HEK293T (cell line): ENCODE measurements at places on chromosomes 1 and 21.

DNA sequence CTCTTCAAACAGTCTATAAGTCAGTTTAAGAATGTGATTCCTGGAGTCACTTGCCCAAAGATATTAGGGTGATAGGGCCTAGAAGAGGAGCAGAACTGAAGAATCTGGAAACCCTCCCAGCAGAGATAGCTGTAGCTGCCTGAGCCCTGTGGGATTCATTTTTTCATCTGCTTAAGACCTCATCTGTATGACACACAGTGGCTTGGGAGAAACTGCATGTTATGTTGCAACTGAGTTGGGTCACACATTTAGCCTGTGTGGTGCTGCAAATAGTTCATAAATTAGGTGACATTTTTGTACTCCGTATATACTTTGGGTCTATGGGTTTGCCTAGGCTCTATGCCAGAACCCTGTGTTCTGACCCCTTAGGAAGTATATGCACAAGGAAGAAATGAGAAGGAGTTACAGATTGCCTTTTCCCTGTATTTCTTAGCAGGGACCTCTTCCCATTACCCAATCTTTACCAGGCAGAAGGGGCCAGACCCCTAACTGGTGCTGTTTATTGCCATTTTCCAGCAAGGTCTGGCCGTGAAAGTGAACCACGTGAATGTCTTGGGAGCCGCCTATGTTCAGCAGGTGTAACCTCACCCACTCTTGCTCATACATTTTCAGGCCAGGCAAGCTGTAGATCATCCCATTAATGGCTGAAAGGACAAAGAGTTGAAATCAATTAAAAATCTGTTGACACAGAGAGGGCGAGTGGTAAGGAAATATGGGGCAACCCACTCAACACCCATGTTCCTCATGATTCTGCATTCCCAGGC lies 41.9 kb upstream of the SLC19A2 start:
- no peak for DNase-seq

- DNase-seq: no peak
Measured at GRCh38 chr1:230243583-230244353, 176.7 kb downstream of the GALNT2 start.

DNA sequence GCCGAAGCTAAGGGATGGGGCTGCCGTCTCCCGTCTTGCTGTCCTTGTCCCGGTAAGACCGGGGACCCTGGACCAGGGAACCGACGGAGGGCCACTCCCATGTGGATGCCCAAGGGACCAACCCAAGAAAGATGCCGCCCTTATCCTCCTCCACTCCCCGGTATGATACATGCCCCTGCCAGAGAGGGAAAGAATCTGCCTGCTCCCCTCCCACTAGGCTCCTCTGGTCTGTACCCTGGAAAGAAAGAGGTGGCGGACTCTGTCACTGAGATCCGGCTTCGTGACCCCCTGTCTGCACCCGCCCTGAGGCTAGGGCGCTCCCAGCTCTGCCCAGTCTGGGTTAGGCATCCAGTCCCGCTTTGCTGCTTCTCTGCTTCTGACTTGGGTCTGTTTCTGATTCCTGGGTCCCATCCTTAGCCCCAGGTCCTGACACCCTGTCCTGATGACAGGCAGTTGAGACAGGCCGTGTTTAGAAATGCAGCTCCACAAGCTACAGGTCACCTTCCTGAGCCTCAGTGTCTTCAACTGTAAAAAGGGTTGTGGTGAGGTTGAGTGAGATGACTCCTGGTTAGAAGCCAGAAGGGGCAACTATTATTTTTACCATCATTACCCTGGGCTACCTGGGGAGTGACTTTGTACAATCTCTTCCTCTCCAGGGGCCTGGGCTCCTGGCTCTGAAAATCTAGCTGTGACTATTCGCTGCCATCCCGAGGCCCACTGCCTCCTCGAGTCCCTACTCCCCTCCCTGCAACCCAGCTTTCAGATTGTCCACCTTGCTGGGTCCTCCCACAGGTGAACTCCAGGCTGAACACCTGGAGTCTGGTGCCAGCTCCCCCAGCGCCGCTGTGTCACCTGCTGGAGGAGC lies 3.7 kb downstream of the MATN1 start:
- DNase-seq: no peak

- no peak for DNase-seq
Measured at GRCh38 chr1:12166834-12167492, at the start of gene TNFRSF1B. Gene TNFRSF1B (plus strand): TSS chr1:12166991. CDS start chr1:12167092, 101 bp downstream.

GRCh38 chr1:103111926-103112325 lies 3.6 kb upstream of the COL11A1 start:
- DNase-seq: no peak

DNA sequence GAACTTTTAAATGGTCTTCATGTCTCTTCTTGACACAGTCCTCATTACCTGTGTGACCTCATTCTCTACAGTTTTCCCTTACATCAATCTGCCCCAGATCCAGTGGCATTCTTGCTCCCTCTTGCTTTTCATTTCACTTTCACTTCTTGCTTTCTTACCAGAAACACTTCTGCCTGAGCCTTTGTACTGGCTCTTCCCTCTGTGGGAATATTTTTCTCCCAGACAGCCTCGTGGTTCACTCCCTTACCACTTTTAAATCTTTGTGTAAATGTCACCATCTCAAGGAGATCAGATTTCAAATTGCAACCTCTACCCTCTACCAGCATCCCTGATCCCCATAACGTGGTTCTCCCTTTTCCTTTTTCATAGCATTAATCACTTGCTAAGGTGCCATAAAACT lies 73.2 kb downstream of the DISC1 start:
- no peak for DNase-seq

GRCh38 chr21:38956007-38956406 lies 150.3 kb downstream of the ETS2 start:
- DNase-seq: no peak

GRCh38 chr21:44709426-44710293 lies 1.7 kb downstream of the TSPEAR start:
- DNase-seq: no peak

DNA sequence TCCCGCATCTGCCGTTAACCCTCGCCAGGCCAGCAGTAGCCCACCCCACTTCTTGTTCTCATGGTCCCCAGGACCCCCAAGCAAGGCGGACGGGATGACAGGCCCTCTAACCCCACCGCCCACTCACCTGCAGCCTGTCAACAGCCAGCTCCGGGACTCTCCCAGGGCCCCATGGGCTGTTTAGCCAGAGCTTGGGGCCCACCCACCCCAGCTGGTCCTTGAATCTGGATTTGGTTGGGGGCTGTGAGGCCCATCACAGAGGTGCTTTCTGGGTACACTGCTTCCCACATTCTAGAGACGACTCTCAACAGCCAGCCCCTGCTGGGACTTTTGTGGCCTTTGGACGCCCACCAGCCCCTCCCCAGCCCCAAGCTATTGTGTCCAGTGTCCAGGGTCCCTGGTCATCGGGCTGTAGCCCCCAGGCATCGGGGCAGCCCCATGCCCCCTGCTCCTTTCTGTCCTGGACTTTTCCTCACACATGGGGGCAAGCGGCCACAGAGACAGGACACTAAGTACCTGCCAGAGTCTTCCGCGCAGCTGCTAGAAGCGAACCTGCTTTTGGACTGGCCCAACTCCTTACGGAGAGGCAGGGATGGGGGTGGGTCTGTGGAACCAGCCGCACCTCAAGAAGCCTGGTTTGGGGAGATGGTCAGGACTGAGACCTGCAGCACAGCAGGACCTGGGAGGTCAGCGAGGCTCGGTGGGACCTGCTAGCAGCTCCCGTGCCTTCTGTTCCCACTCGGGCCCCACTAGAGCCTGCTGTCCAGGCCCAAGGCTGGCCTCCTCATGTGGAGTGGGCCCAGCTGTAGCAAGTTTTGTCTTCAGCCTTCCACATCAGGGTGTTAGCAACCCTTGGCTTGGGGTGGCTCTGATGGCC lies 208.1 kb upstream of the VAMP3 start:
- DNase-seq: no peak

- DNase-seq: no peak
Measured at GRCh38 chr1:222815440-222815765, 564 bp downstream of the DISP1 start.

- peak; percentile 7 for DNase-seq
Measured at GRCh38 chr1:179137617-179138255, 55.9 kb downstream of the TOR3A start.

DNA sequence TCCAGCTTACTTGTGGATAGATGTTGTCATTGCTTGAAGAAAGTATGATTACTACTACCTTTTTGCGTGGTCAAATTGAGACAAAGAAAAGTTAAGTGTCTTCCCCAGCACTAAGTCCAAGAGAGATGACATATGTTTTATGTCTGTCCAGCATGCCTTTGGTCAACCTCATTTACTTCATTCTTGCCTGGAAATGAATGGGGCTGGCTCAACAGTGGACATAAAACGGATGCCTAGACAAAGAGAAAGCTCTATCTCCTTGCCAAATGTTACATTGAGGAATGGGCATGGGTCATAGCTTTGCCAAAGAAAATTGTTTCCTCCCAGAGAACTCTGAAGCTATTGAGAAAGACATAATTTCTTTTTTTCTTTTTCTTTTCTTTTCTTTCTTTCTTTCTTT lies 82.4 kb upstream of the PLPPR4 start:
- no peak for DNase-seq

DNA sequence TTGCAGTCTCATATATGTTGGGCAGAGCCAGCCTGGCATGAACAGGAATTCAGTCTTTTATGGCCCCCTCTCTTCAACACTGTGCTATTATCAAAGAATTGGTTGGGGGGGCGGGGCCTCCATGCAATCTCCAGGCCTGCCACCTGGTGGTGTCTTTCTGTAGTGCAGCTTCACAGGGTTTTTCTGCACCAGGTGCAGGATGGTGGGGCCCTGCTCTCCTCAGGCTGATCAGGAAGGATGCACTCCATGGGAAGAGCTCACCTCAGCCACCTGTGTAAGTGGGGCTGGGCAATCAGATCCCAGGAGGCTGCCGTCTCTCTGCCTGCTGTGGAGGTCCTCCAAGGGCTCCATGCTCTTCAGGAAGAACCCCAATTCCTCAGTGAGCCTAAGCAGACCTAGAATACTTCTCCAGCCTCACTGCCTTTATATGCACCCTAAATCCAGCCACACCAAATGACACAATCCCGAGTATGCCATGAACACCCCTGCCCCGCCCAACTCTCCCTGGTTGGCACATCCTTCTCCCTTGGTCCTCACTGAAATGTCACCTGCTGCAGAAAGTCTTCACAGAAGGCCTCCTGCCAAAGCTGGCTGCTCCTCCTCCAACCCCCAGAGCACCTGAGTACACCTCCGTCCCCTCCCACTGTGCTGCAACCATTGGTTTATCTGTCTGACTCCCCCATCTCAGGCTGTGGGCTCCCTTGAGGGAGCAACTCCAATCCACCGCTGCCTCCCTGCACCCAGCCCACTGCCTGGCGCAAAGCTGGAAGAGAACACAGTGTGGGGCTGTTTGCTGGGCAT lies 16.5 kb downstream of the STK40 start:
- peak; percentile 85 for DNase-seq

DNA sequence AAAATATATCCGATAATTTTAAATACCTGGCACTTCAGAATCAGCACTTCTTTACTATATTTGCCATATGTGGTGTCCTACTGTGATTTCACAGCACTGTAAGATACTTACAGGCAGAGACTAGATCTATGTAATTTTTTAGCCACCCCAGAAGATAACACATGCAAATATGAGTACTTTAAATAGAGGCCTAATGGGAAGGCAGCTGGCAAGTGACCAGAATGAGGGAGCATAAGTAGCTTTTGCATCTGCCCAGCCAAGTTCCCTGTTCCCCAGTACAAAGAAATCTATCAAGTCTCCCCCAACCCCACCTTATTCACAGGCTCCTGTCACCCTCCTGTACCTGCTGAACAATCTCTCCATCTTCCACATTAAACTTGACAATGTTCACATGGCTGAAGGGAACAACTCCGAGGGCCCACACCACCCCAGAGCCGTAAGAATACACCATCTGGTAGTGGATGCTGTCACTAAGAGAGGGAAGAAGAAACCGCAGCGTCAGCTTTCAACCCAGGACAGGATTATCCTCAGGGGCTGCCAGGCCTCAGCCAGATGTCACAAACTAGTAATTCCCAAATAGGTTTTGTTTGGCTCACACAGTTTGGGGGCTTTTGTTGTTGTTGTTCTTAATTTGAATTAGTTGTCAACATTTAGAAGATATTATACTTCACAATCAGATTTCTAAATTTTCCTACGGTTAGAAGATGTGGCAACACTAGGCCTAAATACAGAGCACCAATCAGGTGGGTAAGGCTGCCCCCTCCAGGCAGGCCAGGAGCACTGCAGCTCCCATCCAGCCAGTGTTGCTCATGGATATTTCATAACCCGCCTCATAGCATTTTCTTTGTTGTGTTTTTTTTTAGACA lies 10.4 kb downstream of the EMC1 start:
- peak; percentile 79 for DNase-seq

GRCh38 chr21:43818685-43819084 lies 29.3 kb downstream of the RRP1 start:
- no peak for DNase-seq

GRCh38 chr1:31937300-31938183 lies 626 bp downstream of the PTP4A2 start:
- peak; percentile 72 for DNase-seq

- peak; percentile 62 for DNase-seq
Measured at GRCh38 chr1:47755101-47755990, 241.8 kb downstream of the TRABD2B start.

GRCh38 chr21:41170442-41170841 lies 2.5 kb downstream of the BACE2 start:
- DNase-seq: peak; percentile 66

GRCh38 chr21:25708467-25709065 lies 26.1 kb downstream of the ATP5PF start:
- peak; percentile 39 for DNase-seq

- no peak for DNase-seq
Measured at GRCh38 chr21:41603476-41603875, 95.5 kb upstream of the TMPRSS2 start.

GRCh38 chr1:9573723-9574122 lies 15.0 kb upstream of the TMEM201 start:
- no peak for DNase-seq

DNA sequence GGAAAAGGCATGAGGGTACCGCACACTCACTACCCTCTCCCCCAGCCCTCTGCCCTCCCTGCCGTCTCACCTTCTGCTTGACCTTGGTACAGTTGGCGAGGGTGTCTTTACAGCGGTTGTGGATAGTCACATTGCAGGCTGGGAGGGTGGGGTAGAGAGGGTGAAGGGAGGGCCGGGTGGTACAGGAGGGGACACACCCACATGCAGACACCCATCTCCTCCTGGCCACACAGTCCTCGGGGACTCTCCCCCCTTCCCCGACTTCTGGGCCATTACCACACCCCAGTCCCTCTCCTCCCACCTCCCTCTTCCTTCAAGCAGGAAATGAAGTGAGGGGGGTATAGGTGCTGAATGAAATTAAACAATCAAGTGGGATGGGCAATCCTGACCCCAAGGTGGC lies 11.6 kb downstream of the ARHGEF2 start:
- no peak for DNase-seq

GRCh38 chr1:180773210-180773865 lies 139.4 kb upstream of the KIAA1614 start:
- no peak for DNase-seq

DNA sequence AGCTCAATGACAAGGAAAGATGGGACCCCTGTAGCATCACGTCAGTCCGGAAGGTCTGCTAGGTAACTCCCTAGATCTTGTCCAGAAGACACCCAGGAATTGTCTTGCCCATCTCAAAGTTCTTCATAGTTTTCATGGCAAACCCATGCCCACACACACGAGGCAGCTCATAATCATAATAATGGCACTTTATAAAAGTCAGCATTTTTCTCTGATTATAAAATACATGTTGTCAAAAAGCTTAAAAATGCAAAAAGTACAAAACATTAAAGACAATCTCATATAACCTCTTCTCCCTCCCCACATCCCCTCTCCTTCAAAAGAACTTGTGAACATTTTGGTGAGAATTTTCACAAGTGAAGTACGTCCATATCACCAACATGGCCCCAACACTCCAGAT lies 30.8 kb downstream of the EPHX1 start:
- no peak for DNase-seq

GRCh38 chr1:157092831-157093230 lies 6.8 kb downstream of the ETV3L start:
- DNase-seq: no peak
